Dorsolateral prefrontal cortex (tissue), 122 donors: ENCODE measurements at places on chromosomes 16 and 17.

- no peak for DNase-seq
Observed at GRCh38 chr17:40443988-40444899, 994 bp downstream of the IGFBP4 start.

- no peak for DNase-seq
Observed at GRCh38 chr17:83124871-83125514, 45.6 kb downstream of the METRNL start.

GRCh38 chr17:57954397-57955182 is 622 bp downstream of the CUEDC1 start:
- DNase-seq: peak; percentile 58

DNA sequence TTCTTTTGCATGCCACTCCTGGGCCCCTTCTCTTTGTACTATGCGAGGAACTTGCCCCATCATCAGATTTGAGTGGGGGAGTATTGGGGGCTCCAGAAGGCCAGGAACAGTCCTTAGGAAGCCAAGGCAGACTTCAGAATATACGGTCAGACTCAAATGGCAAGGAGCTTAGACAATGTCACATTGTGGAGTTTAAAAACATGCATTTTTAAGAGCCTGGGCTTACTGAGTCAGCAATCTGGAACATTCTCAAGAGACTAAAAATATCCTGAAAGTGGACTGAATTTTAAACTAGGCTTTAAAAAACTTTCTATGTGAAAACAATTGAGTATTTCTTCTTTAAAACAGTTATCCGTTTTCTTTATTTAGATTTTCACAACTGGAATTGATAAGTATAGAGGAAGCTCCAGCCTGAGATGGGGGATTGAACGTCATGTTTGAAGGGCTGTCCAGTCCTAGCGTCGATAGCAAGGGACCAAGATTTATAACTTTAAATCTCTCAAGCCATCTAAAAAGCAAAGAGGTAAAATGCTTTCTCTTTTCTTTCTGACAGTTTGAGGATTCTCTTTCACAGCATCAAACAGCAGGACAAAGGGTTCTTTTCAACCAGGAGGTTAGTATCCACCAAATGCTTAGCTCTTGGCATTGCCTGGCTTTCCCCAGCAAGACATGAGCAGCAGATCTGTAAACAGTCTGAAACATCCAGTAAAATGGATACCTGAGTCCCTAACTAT is 45.8 kb upstream of the CDRT4 start:
- no peak for DNase-seq

- peak; percentile 22 for DNase-seq
Observed at GRCh38 chr16:57366544-57367040, 5.7 kb upstream of the CX3CL1 start.

DNA sequence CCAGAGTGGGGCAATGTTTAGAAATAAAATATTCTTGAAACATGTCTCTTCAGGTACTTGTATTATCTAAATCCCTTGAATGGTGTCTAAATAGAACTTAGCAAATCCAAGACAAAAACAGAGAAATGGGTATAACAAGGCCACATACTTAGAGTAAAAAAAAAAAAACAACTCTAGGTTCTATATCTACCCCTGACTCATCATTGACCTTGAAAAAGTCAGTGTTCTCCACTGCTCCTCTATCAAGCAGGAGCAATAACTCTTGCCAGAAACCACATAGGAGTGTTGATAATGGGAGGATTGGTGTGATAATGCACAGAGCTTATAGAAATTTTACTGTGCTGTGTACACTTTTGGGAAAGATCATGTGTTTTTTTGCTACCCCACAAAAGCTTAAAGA is 296.6 kb upstream of the PMFBP1 start:
- DNase-seq: no peak

GRCh38 chr16:86680162-86680561 is 101.8 kb downstream of the FOXL1 start:
- no peak for DNase-seq

DNA sequence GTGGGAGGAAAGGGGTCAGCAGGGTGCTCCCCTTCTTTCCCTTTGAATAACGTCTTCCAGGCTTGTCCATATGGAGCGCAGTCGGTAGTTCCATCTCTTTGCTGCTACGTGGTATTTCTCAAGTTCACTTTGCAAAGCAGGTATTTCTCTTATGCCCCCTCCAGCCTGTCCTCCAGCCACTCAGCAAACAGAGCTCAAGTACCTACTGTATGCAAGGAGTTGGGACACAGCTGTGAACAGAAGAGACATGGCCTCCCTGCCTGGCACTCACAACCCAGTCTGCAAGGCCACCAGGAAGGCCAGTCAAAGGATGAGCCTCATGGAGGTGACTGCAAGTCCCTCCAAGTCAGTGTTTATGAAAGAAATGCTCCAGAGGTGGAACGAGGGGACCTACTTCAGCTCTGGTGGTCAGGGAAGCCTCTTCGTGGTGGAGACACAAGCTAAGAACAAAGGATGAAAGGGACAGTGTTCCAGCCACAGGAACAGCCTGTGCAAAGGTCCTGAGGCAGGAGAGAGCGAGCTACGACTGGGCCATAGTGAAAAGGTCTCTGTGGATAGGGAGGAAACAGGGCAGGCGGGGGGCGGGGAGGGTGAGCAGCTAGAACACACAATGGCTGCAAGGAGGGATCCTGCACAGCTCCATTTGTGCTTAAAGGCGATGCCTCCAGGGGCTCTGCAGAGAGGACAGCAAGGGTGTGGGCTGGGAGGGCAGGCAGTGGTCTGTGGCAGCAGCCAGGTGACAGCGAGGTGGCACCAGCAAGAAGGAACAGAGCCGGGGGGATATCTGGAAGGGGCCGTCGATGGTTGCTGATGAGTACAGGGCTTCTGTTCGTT is 32.6 kb downstream of the PPL start:
- DNase-seq: no peak

DNA sequence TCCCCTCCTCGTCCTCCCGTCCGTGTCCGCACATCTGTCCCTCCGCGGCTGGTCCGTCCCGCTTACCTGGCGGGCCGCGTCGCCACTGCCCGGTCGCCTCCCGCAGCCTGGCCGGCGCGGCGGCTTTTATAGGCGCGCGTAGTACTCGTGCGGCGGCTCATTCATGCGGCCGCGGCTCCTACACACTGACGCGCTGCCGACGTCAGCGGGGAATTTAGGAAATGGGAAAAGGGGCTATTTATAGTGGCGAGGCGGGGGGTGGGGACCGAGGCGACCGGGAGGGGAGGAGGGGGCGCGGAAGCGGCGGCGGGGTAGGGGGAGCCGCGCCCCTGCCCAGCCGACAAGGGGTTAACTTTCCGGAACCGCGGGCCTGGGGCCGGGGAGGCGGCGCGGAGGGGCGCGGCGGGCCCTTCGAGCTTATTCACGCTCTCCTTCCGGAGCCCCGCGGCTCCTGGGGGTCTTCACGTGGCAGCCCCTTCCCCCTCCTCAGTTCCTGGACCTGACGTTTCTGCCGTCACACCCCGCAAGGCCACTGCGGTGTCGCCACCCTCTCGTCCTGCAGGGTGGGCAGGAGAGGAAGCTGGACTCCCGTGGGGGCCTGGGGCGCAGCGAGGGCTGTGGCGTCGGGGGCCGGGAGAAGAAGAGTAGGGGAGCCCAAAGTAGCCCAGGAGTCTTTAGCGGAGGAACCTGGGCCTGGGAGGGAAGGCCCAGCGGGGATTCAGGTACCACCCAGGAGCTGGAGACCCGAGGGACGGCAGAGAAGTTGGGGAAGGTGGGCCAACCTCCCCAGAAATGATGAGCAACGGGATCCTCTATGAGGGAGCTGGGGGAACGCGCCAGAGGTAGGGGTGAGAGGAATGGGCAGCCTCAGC is 3.6 kb upstream of the HIC1 start:
- DNase-seq: peak; percentile 76

- no peak for DNase-seq
Observed at GRCh38 chr17:173166-173911, 8.1 kb downstream of the DOC2B start.

DNA sequence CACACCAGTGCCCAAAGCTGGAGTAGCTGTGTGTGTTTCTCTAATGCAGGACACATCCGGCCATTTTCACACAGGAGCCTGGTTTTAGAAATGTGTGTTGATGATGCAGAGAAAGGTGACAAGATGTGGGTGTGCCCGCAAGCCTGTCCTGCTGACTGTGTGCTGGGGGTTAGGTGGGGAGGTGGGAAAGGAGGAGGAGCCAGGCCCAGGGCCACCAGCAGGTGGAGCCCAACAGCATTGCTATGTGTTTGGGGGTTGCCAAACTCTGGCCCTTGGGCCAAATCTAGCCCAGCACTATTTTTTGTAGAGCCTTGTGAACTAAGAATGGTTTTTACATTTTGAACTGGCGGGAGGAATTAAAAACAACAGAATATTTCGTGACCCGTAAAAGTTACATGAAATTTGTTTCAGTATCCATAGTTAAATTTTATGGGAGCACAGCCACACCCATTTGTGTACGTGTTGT is 61.7 kb upstream of the LGALS9 start:
- DNase-seq: no peak

DNA sequence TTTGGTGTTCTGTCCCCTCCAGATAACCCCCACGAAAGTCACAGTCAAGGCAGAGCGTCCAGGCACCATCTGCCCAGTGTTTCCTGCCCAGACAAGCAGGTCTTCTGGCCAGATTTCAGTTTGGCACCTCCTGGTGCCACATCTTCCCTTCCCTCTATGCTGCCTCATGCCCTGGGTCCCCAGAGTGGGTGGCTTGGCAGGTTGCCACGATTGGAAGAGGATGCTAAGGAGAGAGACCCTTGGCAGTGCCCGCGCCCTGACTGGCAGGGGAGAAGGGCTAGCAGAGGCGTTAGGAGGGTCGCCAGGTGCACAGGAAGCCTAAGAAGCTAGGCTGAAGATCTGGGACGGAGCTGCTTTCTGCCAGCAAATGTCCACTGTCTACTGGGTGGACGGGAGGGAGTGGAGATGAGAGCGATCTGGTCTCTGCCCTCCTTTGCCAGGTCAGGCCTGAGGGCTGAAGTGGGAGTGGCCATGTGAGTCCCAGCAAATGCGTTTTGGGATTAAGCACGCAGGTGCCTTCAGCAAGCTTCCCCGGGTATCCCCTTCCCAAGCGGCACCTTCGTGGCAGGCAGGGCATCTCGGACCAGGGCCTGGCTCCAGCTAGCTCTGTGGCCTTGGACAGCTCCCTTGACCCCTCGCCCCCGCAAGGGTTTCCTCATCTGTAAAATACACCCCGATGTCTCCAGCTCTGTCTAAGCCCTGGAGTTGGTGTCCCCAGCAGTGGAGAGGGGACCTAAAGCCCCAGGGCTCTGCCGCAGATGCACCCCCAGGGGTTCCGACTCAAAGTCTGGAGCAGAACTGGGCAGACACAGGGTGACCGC is 13.4 kb upstream of the CD300A start:
- no peak for DNase-seq

- DNase-seq: no peak
Observed at GRCh38 chr17:73815474-73815873, 171.2 kb upstream of the SDK2 start.

GRCh38 chr17:69802045-69802740 is 272.8 kb upstream of the KCNJ16 start:
- DNase-seq: no peak

GRCh38 chr16:79476580-79476979 is 124.0 kb downstream of the MAF start:
- DNase-seq: no peak

DNA sequence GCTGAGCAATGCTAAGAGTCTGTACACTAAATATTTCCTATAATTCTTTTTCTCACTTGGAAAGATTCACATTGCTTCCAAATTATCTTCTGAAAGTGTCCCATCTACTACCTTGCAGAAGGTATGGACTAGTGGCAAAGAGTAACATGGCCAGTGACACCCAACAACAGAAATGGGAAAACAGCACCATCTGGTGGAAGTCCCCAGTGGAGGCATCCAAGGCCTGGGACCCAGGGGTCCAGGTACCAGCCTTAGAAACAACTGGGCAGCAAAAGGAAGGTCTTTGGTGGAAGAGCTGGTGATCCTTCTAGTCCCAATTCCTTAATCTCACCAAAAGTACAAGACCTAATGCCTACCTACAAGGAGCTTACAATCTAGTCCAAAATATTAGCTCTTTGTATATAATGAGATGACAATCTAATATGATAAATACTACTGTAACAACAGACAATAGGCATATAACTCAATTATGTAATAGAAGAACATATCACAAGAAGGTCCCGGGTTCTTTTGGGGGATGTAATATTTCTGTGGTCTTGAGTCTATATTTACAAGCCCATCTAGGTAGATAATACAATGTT is 55.3 kb downstream of the SKAP1 start:
- DNase-seq: no peak

- DNase-seq: no peak
Observed at GRCh38 chr17:41060052-41060604, at the start of gene KRTAP2-3. KRTAP2-3 (minus strand) TSS chr17:41060114; CDS start chr17:41060050, 64 bp downstream.

DNA sequence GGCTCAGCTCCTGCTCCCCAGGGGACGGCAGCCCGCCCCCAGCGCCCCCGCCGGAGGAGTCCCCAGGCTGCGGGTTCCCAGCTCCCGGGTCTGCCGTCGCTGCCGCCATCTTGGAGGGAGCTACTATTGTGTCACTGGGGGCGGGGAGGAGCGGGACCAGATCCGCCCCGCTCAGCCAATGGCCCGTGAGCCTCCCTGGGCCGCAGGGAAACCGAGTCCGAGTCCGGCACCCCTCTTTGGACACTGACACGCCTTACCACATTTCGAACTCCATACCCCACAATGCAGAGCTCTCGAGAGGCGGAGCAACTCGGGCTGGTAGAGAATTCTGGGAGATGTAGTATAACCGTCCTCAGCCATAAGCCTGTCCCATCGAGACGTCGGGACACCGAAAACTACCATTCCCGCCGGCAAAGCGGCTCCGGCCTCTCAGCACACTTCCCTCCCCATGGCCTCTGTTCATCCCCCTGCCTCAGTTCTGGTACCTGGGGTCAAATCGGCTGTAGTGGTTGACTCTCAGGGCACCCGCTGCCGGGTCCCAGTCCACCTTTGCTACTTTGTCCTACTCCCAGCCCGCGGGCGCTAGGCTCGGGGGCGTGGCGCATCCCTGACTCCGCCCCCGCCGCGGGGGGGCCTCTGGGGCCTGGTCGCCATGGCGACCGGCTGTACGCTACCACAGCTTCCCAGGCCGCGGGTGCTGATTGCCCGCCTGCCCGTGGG is at the start of the genes RANBP10 and TSNAXIP1:
Gene RANBP10 (minus strand): TSS at position 133 of the 720 bp plus-strand sequence. CDS start 24 bp downstream, at position 109.
Gene TSNAXIP1 (plus strand): TSS at position 462 of the 720 bp plus-strand sequence. CDS start 261 bp downstream, outside the sequence.
- peak; percentile 97 for DNase-seq

DNA sequence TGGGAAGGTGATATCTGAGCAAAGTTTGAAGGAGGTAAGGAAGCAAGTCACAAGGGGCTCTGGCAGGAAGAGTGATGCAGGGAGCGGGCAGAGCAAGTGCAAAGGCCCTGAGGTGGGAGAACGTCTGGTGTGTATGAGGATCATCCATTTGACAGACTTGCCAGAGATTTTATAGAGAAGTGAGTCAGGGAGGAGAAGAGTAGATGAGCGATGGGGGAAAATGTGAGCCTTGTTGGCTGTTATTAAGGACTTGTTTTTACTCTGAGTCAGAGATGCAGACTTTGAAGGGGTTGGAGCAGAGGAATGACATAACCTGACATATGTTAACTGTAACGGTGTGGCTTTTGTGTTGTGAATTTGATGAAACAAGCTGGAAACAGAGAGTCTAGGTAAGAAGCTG is 3.5 kb upstream of the CLEC10A start:
- DNase-seq: no peak

DNA sequence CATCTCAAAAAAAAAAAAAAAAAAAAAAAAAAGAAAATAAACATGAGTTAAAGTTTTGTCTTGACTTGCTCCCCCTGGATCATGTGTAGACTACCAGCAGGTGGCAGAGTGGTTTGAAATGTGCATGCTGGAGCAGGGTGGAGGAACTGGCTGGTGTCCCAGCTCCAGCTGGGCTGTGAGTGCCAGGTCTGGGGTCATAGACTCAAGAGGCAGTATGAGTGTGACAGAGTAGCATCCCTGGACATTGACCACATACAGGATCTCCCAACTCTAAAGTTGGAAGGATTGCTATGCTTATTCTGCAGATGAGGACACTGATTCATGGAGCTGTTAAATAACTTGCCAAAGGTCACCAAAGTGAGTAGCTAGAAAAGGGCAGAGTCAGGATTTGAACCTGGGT is 198.0 kb upstream of the MPHOSPH6 start:
- DNase-seq: peak; percentile 37
